Testis (tissue), 5 donors: ENCODE measurements at places on chromosomes 12 and 14.

DNA sequence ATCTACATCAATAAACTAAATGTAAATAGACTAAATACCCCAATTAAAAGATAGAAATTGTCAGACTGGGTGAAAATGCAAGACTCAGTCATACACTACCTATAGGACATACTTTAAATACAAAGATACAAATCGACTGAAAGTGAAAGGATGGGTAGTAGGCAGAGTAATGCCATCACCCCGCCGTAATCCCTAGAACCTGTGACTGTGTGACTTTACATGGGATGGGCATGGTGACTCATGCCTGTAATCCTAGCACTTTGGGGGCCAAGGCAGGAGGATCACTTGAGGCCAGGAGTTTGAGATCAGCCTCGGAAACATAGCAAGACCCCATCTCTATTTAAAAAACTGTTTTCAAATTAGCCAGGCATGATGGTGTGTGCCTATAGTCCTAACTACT, 2.6 kb upstream of the EVL start:
- no peak for DNase-seq

DNA sequence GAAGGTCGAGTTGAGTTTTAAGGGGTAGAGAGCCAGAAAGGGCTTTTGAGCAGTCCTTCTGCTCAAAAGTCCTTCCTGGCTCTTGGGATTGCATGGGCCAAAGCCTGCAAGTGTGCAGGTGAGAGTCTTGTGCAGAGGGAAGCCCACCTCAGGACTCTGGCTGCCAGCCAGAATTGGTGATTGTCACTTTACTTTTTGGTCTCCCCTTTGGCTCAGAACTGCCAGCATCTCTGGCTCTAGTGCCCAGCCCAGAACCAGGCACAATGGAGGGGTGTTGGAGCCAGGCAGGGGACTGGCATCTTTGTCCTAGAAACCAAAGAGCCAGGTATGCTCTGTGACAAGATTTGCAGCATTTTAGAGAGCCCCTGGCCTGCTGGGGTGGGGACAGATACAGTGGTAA, 23.5 kb downstream of the FAM222A start:
- no peak for DNase-seq

- DNase-seq = no peak
Measured at GRCh38 chr12:103241184-103241583, 254.6 kb downstream of the C12orf42 start.

- DNase-seq = no peak
Measured at GRCh38 chr12:52189376-52190174, 2.2 kb downstream of the KRT80 start.

GRCh38 chr12:3713947-3714346, 39.0 kb downstream of the CRACR2A start:
- no peak for DNase-seq

- no peak for DNase-seq
Measured at GRCh38 chr14:63499701-63500250, 43.4 kb downstream of the PPP2R5E start.

DNA sequence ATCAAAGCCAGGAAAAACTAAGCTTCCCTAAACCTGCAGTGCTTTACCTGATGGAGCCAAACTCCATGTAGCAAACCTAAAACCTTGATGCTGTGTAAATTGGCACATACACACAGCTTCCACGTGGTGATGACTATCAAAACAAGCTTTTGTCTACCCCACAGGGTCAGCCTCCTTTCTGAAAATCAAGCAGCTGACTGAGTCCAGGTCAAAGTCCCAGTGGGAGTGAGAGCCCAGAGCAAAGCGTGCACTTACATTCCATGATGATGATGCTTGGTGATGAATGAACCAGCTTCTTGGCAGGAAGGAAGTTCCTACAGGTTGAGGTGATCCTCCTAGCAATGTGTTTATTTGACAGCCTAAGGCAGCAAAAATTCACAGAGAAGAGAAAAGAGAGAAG, 630.0 kb upstream of the TBX3 start:
- DNase-seq = no peak

GRCh38 chr14:72801381-72801812, 92.5 kb downstream of the DPF3 start:
- no peak for DNase-seq
